ENCODE measurements at places on chromosomes 7 and 10. TPM values are rescaled to one million over a fixed set of nuclear protein-coding genes. Genes with fewer than 3 reads are reported as not detected.

ACTL6B gene
- not detected for total RNA-seq

PLEKHS1 gene
- 0.84 TPM for total RNA-seq

DNA sequence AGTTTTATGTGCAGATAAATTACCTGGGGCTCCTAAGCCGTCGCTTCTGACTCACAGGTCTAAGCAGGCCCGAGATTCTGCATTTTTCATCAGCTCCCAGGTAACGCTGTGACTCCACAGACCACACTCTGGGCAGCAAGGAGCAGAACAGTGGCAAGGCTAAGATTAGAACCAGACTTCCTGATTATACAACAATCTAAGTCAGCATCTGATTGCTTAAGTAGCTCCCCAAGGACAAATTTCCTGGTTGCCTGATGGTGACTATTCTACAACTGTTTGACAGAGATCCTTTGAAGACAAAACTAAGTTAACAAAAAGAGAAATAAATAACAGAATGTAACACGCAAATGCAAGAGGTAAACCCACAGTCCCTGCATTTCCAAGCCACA is 69.0 kb downstream of the CREB3L2 start:
- DNase-seq: peak; percentile 60

DNA sequence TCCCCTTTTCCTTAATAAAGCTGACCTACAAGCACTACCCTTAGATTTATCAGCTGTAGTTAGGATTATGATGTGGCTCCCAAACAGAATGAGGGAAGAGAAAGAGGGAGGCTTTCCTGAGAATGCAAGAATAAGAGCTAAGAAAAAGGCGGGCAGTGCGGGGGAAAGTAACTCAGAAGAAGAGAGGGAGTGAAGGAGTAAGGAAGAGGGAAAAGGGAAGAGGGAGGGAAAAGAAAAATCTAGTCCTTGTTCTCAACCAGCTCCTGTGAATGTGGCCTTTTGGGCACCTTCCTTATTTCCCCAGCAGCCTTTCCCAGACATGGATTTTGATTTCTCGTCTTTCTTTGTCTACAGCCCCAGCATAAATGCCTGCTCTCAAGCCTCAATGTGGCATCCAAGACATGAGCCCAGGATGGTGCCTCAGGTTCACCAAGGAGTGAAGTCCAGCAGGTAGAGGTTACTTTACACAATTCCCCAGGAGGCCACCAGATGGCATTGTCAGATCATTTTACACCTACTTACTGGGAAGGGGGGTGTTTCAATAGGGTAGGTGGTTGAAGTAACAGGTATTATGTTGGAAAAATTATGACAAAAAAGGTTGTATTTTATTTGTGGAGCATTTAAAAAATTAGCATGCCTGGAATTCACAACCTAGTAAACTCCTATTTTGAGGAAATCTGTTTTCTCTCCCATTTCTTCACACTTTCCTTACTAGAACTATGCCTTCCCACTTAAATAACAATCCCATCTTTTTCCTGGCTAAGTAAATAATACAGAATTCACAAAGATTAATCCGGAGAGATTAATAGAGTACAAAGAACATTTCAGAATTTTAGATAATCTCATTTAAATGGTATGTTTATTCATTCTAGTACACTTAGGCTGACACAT is 106.5 kb downstream of the HTR7 start:
- DNase-seq: peak; percentile 44

GRCh38 chr7:37208528-37208927 is 240.1 kb downstream of the ELMO1 start:
- peak; percentile 45 for DNase-seq

DDIT4 gene
- total RNA-seq: 138 TPM

DNA sequence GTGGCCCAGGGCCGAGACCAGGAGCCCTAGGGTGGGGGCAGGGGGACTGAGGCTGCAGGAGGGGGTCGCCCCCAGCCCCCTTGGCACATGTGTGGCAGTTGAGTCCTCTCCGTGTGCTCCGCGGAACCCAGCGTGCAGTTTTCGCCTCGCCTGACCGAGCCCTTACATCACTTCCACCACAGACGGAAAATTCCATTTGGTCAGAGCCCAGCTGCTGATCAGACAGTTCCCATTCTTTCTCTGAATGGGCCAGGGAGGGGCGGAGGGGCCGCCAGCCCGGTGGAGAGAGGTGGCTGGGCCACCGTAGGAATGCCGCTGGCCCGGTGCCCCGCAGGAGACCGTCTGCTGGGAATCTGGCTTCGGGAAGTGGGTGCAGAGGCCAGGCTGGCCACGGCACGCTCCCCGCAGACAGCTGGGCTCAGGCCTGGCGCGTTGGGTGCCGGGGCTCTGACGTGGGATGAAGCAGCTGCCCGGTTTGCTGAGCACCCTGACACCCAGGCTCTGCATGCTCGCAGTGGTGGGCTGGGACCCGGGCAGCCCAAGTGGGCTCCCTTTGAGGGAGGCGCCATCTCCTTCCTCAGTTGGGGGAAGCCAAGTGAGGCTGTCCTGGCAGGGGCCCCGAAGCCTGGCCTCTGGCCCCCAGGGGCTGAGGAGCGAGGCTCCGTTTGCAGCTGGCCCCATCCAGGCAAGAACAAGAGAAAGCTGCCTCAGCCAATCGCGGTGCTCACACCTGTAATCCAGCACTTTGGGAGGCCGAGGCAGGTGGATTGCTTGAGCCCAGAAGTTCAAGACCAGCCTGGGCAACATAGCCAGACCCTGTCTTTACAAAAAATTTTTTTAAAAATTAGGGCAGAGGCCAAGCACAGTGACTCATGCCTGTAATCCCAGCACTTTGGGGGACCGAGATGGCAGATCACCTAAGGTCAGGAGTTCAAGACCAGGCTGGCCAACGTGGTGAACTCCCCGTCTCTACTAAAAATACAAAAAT is 9.9 kb downstream of the TTYH3 start:
- peak; percentile 100 for DNase-seq

FAM25C gene
- not detected for total RNA-seq

ASZ1 gene
- total RNA-seq: not detected

- DNase-seq: no peak
Observed at GRCh38 chr7:91375378-91375777, 111.1 kb downstream of the FZD1 start.

DNA sequence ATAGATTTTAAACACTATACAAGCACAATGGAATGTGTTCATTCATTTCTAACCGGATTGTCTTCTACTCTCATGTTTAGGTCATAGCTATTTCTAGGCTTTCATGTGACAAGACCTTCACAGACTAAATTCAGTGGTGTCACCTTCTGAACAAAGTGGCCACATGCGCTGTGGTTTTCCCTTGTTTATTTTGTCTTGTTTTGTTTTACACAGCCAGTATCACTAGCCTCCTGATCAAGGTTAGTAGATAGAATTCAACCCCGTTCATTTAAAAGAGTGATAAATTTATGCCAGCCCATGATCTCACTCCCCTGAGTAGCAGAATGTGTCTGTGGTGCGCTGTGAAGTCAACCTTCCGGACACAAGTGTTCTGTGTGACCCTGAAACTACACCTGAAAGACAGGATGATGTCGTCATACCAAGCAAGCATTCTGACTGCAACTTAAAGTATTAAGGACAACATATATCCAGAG is 209.1 kb downstream of the CREB5 start:
- DNase-seq: no peak

DNA sequence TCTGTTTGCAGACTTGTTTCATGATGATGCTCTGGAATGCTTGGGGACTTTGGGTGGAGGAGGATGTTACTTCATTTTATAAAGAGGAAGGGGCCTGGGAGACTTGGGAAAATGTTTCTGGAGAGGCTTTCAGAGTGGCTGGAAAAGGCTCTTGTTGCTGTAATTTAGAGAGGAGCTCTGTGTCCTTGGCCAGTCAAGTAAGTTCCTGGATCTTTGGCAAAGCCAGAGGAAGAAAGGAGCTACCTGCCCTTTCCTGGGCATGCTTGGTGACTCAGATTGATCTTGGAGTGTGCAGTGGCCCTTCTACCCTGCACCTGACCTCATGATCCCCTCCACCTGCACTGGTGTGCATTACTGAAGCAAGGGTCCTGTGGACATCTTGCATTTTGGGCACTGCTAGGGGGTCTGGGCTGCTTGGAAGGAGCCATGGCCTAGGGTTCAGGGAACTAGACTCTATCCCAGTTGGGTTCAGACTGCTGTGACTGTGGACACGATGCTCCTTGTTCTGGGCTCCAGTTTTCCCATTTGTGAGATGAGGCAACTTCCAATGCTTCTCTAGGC is 56.1 kb downstream of the ADCYAP1R1 start:
- no peak for DNase-seq

SYT15B gene
- total RNA-seq: not detected

GPR15LG gene
- total RNA-seq: not detected

CLDN4 gene
- total RNA-seq: 1.2 TPM

DNA sequence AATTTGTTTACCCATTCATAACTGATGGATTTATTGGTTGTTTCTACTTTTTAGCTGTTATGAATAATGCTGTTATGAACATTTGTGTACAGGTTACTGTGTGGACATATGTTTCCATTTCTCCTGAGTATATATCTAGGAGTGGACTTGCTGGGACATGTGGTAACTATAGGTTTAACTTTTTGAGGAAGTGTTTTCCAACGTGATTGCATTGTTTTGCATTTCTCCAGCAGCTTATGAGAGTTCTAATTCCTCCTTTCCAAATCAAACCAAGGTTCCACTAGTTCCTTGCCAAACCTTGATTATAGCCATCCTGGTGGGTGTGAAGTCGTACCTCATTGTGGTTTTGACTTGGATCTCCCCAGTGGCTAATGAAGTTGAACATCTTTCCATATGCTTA is 2.6 kb upstream of the PRF1 start:
- no peak for DNase-seq

DNA sequence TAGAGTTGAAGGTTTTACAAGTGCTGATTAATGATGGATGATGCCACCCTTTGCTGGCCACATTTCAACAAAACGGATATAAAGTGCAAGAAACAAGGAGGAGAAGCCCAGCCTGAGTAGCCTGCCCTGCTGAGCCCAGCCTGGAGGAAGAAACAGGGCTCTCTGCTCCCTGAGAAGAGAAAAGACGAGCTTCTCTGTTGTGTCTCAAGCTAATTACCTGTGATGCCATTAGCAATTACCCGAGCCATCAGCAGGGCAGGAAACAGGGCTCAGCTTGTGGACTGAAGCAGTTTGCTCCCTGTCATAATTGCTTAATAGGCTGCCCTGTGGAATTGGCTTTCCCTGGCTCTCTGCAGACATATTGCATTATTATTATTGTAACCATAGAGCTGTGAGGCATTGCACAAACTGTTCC is 709.3 kb upstream of the AUTS2 start:
- DNase-seq: no peak

CALHM1 gene
- not detected for total RNA-seq

DNA sequence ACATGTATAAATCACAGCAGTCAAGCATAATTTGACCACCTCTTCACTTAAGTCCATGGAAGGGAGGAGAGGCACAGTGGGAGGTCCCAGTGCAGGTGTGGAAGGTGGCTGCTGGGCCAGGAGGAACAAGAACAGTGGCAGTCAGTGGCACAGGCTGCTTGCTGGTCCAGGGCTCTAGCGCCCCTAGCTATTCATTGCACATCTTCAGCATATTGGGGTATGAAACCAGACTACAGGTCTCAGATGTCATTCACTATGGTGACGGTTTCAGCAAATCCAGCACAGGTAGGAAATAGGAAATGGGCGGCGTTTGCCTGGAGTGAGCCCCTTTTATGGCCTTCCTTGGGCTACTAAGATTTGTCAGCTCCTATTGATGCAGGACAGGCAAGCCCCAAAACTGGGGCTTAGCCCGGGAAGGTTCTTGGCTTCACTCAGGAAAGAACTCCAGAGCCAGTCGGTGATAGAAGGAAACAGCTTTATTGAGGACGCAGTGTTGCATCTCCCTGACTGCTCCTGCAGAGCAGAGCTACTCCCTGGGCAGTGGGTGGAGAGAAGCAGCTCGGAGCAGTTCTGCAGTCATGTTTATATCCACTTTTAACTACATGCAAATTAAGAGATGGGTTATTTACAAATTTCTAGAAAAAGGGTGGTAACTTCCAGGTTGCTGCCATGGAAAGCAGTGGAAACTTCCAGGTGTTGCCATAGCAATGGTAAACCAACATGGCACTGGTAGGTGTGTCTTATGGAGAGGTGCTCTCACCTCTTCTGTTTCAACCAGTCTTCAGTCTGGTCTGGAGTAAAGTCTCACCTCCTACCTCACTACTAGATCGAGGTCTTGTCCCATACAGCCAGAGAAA is 608.8 kb downstream of the PARD3 start:
- DNase-seq: no peak

SAMD9L gene
- total RNA-seq: 25.9 TPM

- DNase-seq: no peak
Observed at GRCh38 chr7:135939261-135939812, 37.8 kb downstream of the MTPN start.

DNA sequence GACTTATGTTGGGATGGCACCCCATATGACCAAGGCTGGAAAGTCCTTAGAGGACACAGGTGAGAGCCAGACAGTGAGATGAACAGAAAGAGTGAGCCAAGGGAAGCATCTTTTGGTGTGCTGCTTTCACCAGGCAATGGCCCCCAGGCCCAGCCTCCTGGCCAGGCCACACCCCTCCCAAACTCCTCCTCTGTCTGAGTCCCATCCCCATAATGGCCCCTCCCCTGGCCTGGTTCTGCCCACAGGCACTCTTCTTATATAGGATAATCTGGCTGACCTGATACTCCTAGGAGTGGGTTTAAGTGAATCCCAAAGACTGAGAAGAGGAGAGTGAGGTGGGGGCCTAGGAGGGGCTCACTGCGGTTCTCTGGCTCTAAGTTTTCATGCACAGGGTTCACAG is 252.5 kb downstream of the RPS24 start:
- no peak for DNase-seq

STOX1 gene
- 0.96 TPM for total RNA-seq

DRGX gene
- total RNA-seq: not detected

DNA sequence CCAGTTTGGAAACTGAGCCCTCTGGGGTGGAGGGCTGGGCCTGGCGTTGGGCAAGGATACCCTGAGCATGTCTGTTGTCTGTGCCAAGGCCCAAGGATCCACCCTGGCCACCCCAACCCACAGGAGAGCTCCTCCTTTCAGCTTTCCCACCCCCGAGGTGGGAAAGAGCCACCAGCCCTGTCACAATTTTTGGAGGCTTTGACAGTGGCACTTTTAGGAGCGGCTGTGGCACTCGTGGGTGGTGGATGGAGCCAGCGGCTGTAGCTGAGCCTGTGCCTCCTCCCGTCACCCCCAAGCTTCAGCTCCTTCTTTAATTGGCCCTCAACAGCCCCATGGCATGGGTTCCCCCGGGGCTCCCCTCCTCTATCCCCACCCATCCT is 18.2 kb upstream of the ZNF862 start:
- no peak for DNase-seq

Data from RPMI7951 (cell line).